GM04503 (cell line): ENCODE measurements at places on chromosomes 2 and 18.
A peak's percentile ranks its signal among the peaks of the same experiment; 100 is the strongest.

GRCh38 chr2:59000796-59001195 is 759.7 kb upstream of the FANCL start:
- DNase-seq, result no peak

- no peak for DNase-seq
These were observed 34.2 kb downstream of the ADI1 start for GRCh38 chr2:3485166-3485565.

GRCh38 chr2:158753641-158754611 is 41.2 kb upstream of the DAPL1 start:
- peak; percentile 19 for DNase-seq

DNA sequence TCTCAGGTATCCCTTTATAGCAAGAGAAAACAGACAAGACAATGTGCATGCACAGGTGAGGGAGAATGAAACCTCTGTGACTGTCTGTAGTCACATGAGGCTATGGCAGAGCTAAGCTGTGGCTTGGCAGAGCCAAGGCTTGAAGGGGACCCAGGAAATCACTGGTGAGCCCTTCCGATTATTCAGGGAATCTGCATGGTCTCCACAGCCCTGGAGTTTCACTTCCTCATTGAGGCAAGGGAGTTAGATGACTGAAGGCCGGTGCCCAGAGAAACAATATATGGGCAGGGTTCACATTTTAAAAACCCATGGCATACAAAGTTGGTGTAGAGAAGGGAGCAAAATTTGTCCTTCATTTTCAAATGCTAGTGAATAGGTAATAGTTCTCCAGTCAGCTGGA is 144.4 kb upstream of the REV1 start:
- no peak for DNase-seq

DNA sequence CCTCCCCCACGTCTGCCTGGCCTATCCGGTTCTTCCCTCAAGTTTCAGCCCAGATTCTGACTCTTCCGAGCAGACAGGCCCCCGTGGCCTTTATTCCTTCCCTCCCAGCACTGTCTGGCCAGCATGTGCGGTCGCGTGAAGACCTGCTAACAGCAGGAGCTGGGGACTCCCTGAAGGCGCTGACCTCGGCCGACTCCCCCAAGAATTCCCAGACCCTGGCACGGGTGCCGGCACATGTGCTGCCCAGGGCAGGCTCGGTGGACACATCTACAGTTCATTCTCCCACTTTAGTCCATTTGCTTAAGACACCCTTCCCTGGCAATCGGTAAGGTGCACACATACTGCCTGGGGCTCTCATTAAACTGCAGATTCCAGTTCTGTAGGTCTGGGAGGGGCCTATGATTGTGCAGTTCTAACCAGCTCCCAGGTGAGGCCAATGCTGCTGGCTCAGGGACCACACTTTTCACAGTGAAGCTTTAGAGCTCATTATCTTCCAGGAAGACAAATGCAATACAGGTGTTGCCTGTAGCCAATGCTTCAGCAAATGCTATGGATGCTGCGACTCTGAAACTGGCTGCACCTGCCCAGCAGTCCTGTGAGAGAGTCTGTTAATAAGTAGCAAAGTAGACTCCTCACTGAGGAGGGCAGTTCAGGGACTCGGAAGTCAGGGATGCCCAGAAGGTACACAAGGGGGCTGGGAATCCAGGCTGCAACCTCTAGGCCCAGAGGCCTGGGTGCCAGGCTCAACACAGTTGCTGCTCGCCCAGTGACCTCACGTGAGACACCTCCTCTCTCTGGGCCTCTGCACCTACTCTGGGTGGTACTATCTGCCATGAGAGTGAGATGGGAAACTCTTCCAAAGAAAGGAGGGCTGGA is 45.4 kb upstream of the TAF1B start:
- no peak for DNase-seq

DNA sequence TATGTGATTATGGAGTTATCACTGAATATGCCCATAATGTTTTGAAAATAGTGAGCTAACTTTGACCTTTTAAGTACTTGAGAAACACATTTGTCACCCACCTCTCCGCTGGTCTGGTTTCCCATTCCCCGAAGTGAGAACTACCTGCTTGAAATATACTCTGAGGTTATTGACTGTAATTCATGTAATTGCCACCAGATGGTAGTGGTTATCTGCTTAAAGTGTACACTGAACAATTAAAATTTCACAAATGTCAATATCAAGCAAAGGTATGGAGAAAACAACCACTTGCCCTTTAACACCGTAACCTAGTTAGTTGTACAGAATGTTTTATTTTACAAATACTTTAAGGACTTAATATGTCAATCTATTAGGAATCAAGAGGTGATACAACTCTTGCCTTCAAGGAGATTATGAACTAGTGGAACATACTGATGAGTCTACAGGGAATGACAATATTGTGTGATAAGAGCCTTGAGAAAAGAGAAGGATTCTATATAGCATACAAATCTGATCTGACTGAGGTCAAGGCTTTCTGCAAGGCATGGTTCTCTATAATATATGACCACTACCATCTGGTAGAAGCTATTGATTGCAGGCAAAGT is 316.8 kb upstream of the KCNH7 start:
- no peak for DNase-seq

GRCh38 chr2:62474176-62474575 is 31.8 kb downstream of the TMEM17 start:
- DNase-seq, result no peak
